ENCODE measurements at places on chromosomes 5 and 9.

GRCh38 chr5:172658961-172659501, 18.0 kb downstream of the NEURL1B start:
- DNase-seq: no peak

- no peak for DNase-seq
These were observed 86.0 kb upstream of the TNFSF8 start for GRCh38 chr9:115016344-115016743.

- DNase-seq: no peak
These were observed 75.7 kb downstream of the PBX3 start for GRCh38 chr9:125822902-125823301.

- DNase-seq: no peak
These were observed 41.9 kb upstream of the SPATA31C2 start for GRCh38 chr9:88180081-88180765.

DNA sequence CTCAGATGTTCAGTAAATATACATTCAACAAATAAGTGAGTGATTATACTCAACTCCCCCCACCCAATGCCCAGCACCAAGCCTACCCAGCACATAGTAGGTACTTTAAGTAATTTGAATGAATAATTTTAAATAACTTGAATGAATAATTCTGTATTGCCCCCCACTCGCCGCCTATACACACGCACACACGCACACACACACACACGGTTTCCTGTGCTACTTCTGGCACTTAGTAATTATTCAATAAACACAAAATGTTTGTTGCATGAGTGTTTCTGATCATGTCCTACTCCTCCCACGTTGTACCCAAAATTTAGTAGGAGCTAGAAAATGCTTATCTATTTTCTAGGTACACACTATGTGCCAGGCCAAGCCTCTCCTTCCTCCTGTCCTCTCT, 16.2 kb downstream of the PCDH12 start:
- DNase-seq: no peak

DNA sequence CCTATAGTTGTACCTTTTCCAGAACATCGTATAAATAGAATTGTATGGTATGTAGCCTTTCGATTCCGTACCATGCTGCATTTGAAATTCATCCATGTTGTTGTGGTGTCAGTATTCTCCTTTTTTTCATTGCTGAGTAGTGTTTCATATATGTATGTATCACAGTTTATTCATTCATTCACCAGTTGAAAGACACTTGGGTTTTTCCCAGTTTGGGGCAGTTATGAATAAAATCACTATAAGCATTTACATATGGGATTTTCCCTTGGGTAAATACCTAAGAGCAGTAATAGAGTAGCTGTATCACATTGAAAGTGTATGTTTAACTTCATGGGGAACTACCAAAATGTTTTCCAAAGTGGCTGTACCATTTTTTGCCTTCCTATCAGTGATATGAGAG, 16.1 kb upstream of the FKTN start:
- DNase-seq: no peak

DNA sequence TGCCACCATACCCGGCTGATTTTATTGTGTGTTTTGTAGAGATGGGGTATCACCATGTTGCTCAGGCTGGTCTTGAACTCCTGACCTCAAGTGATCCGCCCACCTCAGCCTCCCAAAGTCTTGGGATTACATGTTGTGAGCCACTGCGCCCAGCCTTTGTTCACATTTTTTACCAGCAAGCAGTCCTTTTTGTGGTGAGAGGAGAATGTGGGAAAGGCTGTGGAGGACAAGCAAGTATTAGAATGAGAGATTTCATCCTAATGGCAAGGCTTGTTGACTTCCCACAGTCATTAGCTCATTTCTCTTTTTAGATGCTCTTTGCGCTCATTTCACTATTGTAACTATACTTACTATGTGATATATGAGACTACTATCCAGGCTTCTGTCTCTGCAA, 6.1 kb downstream of the IL31RA start:
- no peak for DNase-seq

DNA sequence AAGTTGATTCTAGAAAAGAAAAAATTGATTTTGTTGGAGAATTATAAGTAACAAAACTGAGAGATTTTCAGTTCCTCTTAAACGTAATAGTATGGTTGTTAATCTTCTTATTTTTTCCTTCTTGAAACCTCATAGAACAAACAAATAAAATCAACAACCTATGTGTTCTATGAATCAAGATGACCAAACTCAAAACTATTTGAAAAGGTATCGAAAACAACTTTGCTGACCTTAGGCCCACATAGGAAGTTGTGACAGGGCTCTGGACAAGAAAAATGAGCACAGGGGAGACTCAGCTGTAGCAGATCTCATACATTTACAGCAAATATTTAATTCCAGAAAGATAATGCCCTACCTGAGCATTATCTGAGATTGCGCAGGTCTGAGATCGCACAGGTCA, 169.4 kb upstream of the CCNH start:
- DNase-seq: no peak

DNA sequence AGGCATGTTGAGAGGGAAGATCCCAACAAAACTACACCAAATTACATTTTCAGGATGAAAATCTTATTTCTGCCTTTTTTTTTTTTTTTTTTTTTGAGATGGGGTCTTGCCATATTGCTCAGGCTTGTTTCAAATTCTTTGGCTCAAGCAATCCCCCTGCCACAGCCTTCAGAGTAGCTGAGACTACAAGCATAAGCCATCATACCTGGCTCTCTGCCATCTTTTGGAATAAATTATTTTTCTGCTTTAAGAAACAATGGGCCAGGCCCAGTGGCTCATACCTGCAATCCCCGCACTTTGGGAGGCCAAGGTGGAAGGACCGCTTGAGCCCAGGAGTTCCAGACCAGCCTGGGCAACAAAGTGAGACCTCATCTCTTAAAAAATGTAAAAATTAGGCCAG, 14.3 kb downstream of the AFF4 start:
- no peak for DNase-seq

DNA sequence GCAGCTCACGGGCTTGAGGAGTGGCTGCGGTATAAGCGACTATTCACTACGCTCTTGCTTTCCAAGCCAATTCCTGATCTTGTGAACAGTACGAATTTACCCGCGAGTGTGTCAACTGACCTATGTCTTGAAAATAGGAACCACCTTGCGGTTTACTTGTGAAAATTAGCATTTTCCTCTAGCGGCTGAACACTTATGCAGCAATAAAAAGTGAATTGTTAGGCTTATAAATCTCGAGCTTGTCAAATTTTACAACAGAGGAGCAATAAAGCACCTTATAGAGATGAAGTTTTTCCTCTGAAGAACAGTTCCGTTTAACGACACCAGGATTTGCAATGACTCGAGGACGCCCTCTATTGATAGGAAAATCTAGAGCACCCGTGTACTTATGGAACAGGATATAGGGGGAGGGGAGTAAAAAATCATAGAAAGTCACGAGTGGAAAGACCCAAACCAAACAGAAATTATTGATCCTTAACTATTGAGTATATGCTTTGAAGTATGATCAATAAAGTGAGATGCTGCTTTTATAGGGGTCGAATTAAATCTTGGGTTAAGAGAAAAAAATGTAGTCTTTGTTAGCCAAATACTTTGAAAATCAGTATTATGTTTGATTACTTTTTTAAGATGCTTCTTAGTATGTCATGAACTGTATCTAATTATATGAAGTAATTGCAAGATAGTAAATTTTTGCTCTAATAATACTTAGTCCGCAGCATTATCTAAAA, 1.9 kb upstream of the RGMB start:
- DNase-seq: peak; percentile 87

DNA sequence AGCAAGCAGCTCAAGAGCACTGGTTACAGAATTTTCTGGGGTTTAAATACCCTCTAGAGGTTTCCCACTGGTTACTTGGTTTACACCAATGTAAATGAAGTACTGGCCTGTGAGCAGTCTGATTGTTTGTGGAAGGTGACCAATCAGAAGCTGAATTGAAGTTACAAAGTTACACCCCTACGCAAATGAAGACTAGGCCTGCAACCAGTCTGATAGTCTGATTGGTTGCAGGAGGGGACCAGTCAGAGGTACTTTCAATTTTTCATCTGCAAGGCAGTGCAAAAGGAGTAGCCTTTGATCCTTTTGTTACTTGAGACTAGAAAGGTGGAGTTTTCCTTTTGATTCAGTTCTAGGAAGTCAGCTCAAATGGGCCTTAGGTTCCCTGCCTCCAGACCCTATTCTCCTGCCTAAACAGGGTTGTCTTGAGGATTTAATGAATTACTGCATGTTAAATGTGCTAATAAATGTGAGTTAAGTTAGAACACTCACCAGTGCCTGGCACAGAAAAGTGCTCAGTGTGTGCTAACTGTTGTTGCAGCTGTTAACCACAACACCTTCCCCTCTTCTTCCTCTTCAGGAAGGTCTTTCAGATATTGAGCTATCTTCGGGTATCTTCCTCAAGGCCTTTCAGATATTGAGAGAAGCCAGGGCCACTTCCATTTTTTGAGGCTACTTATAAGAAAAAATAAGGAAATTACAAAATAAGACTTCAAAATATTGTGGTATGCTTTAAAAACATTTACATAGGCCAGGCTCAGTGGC, 32.1 kb upstream of the CLINT1 start:
- DNase-seq: peak; percentile 66

- DNase-seq: no peak
These were observed 464.0 kb upstream of the TUSC1 start for GRCh38 chr9:26142201-26142600.

GRCh38 chr9:2623288-2624050, 1.9 kb downstream of the VLDLR start:
- no peak for DNase-seq

DNA sequence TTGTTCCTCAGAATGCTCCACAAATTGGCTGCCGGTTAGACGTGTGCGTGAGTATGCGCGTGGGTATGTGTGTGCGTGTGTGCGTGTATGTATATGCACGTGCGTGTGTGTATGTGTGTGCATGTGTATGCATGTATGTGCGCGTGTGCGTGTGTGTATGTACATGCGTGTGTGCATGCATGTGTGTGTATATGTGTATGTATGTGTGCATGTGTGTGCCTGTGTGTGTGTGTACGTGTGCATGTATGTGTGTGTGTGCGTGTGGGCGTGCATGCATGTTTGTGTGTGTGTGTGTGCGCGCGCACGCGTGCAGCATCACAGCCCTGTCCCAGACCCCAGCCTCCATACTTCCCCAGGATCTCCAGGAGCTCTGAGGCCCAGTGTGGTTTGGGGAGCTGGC, 183.1 kb upstream of the IER5L start:
- DNase-seq: no peak

- no peak for DNase-seq
These were observed 29.1 kb upstream of the ANKRD31 start for GRCh38 chr5:75265731-75266130.

GRCh38 chr9:117612317-117612716, 91.9 kb upstream of the TLR4 start:
- no peak for DNase-seq

GRCh38 chr5:56388229-56388985, 155.3 kb upstream of the ANKRD55 start:
- no peak for DNase-seq

GRCh38 chr5:158375531-158375930, 516.6 kb upstream of the CLINT1 start:
- no peak for DNase-seq

- peak; percentile 30 for DNase-seq
These were observed at the start of gene CCDC152 for GRCh38 chr5:42756606-42757601. Gene CCDC152 (plus strand): TSS chr5:42756818. CDS start chr5:42759122, 2,304 bp downstream.

DNA sequence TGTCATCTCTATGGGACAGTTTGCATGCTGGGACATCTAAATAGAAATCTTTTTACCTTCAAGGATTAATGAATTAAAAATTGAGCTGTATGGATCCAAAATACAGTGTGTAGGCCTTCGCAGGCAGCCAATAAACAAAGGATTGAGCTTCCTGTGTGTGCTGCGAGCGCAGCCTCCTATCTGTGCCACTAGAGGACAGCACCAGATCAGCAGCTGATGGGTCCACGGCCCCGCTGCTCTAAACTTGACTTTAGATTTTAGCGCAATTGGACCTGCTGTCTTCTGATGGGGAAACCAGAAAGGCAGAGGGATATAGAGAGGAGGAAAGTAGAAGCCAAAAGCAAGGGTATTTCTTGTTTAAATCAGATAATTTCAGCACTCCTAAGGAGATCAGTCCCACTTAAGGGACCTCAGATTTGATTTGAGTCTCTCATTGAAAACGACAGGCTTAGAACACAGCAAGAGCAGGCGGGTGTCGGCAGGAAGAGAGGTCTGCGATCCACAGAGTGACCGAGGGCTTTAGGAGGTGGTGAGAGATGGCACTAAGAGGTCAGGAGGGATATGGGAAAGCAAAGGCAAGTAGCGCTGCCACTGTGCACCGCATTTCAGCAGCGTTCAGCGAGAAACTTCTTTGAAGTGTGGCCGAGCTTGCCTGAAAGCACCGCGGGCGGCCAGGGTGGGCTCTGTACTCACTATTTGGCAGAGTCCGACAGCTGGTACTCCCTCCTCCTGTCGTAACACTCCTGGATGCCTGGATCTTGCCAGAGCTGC, 214.3 kb downstream of the GNA14 start:
- peak; percentile 59 for DNase-seq

- DNase-seq: peak; percentile 56
These were observed 36.1 kb downstream of the TMC1 start for GRCh38 chr9:72557549-72557948.
